ENCODE measurements at places on chromosomes 5 and 9. TPM values are rescaled to one million over a fixed set of nuclear protein-coding genes. Genes with fewer than 3 reads are reported as not detected.
A peak's percentile ranks its signal among the peaks of the same experiment; 100 is the strongest.

GRCh38 chr9:102985162-102985895 lies 9.8 kb upstream of the CYLC2 start:
- no peaks in the 10 kb centered on the region for H3K4me1 ChIP-seq
- no peaks in the 10 kb centered on the region for H3K36me3 ChIP-seq
- no peak overlapping the region for H3K4me3 ChIP-seq
- DNase-seq, result no peak

- no peak for DNase-seq
- H3K4me3 ChIP-seq, result peak overlapping the region; percentile 60
- no peak overlapping the region for H3K27ac ChIP-seq
- H3K4me1 ChIP-seq, result no peaks in the 10 kb centered on the region
- H3K27me3 ChIP-seq, result peaks cover 7% of the 10 kb centered on the region
These were observed 34.7 kb downstream of the TRIP13 start for GRCh38 chr5:927172-928015.

DNA sequence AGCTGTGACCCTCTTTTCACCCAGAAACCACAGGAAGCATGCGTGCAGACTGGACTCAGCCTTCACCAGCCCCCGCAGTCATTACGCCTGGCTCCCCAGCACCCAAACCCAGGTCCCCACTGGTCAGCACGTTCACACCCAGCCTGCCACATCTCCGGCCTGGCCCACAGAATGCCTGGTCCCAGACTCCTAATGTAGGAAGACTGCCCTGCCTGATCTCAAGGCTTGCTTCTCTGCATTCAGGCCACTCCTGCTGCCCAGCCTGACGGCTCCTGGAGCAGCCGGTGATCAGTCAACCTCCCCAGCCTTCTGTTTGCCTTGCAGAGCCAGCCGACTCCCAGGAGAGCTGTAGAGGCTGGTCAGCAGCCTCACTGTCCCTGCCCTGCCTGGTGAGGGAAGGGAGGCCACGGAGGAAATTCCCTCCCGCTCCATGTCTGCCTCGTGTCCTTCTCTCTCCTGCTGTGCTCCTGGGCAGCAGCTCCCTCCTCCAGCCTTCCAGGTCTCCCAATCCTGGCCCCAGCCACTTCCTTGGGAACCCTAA lies 25.4 kb downstream of the ADAMTS2 start:
- H3K4me3 ChIP-seq, result no peak overlapping the region
- no peak for DNase-seq
- H3K27ac ChIP-seq, result peak overlapping the region; percentile 36
- peaks cover 12% of the 10 kb centered on the region for H3K4me1 ChIP-seq

GRCh38 chr5:819078-819477 lies 31.7 kb downstream of the ZDHHC11 start:
- no peaks in the 10 kb centered on the region for H3K27me3 ChIP-seq
- H3K36me3 ChIP-seq, result peaks cover 29% of the 10 kb centered on the region
- H3K27ac ChIP-seq, result no peak overlapping the region
- no peaks in the 10 kb centered on the region for H3K4me1 ChIP-seq
- no peak for DNase-seq

DNA sequence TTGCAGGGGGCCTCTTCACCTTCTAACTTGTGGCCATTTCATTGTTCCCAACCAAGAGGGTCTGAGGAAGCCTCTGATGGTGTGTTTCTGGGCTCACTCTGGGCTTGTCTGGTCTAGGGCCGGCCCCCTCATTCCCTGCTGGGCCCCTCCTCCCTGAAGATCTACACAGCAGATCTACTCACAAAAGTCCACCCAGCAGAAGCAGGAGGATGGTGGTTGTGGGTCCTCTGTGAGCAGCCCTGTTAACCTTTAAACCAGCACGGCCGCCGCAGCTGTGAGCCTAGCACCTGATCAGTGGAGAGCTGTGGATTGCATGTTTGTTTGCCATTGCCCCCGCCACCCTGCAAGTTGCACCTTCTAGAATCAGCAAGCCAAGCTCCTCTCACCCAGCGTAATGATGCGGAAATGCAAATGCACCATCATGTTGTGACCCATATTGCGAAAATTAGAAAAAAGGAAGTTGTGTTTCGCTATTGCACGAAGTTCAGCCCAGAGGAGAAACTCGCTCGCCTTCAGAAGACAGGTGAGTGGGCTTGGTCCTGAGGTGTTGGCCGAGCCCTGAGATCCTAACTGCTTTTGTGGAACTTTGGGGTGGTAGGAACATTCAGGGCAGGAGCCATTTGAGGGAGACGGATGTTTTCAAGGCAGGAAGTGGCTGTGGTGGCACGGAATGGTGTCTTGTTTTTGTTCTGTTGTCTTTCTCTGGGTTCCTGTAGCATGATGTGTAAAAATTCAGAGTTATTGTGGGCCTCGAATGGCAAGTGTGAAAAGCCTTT lies 16.7 kb downstream of the FGD3 start:
- H3K4me3 ChIP-seq, result peak overlapping the region; percentile 38
- peaks cover 19% of the 10 kb centered on the region for H3K4me1 ChIP-seq
- peaks cover 3% of the 10 kb centered on the region for H3K27me3 ChIP-seq
- H3K36me3 ChIP-seq, result no peaks in the 10 kb centered on the region

Gene SPATA31D4
- not detected for total RNA-seq

GRCh38 chr5:158849219-158849791 lies 250.4 kb downstream of the EBF1 start:
- peaks cover 14% of the 10 kb centered on the region for H3K4me1 ChIP-seq
- no peak overlapping the region for H3K27ac ChIP-seq
- no peak for DNase-seq
- no peak overlapping the region for H3K4me3 ChIP-seq
- no peaks in the 10 kb centered on the region for H3K27me3 ChIP-seq

- H3K36me3 ChIP-seq, result peaks cover 19% of the 10 kb centered on the region
- H3K4me3 ChIP-seq, result peak overlapping the region; percentile 59
- H3K4me1 ChIP-seq, result peaks cover 48% of the 10 kb centered on the region
- H3K27me3 ChIP-seq, result peaks cover 17% of the 10 kb centered on the region
These were observed 13.8 kb downstream of the GSN start for GRCh38 chr9:121281614-121282276.

DNA sequence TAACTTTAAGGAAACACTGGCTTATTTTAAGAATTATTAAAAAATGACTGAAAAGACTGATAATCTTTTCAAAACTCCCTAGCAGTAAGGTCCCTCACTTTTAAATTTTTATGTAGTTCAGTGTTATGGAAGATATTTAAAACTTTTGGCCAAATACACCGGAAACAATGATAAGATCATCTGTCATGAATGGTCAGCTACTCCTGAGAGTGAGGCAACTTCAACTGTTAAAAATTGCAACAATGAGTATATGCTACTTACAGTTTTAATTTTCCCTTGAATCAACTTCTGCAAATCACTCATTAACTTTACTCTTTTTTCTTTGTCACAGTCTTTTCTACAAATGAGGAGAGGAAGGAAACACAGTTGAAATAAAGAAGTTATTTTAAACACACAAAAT lies 10.8 kb downstream of the PUM3 start:
- no peaks in the 10 kb centered on the region for H3K27me3 ChIP-seq
- no peak overlapping the region for H3K27ac ChIP-seq
- peaks cover 9% of the 10 kb centered on the region for H3K4me1 ChIP-seq
- no peak for DNase-seq
- peaks cover 23% of the 10 kb centered on the region for H3K36me3 ChIP-seq

GRCh38 chr5:115952588-115952987 lies 9.7 kb upstream of the LVRN start:
- H3K27ac ChIP-seq, result no peak overlapping the region
- no peak overlapping the region for H3K4me3 ChIP-seq
- H3K36me3 ChIP-seq, result no peaks in the 10 kb centered on the region
- no peak for DNase-seq
- peaks cover 3% of the 10 kb centered on the region for H3K4me1 ChIP-seq
